NCI-H774 (cell line): ENCODE measurements at places on chromosomes 11 and 22.

DNA sequence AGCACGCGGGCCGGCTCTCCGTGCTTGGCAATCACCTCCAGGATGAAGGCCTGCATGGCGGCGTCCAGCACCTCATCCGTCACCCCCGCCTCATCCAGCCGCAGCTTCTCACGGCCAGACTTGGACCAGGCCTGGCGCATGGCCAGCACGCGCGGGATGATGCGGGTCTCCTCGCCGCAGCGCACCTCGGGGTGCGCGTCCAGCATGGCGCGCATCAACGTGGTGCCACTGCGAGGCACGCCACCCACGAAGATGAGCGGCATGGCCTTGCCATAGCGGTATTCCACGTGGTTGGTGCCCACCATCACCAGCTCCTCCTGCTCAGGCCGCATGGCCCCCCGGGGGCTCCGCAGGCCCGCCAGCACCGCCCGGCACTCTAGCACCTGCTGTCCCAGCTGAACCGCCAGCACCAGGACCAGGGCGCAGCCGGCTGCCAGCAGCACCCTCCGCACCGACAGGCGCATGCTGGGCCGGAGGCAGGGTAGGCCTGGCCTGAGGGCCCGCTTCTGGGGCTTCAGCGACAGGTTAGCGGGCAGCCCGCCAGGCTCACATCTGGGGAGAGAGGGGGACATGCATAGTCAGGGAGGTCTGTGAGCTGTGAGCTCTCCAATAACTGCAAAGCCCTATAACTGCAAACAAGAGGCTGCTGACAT is 29.0 kb upstream of the TFIP11 start:
- DNase-seq = no peak

DNA sequence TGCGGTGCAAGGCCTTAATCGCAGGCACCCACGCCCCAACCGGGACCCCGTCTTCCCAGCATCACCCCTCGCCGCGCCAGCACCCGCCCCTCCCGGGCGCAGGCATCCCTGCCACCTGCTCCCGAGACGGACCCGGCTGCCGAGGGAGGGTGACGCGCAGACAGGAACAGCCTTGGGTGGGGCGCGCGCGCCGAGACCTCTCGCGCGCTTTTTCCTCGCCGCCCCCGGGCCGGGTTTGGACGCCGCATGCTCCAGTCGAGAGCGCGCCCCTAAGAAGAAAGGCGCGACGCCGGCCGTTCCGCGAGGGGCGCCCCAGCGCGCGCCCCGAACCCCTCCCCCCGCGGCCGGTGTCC is 504 bp downstream of the CFL1 start:
- DNase-seq = no peak

DNA sequence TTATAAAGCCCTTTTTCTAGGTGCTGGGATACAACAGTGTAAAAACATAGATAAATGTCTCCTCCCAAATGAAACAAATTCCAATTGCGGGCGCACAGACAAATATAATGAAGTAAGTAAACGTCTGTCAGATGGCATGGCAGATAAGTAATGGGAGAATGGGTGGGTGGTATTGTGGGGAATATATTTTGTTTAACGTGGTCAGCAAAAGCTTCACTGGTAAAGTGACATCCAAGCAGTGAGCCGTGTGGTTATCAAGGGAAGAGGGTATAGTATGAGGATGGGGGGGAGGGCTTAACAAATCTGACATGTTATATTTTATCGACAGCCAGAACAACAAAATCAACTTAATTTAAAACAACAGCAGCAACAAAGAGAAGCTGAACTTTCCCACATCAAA is 1.2 kb downstream of the SVIP start:
- no peak for DNase-seq

DNA sequence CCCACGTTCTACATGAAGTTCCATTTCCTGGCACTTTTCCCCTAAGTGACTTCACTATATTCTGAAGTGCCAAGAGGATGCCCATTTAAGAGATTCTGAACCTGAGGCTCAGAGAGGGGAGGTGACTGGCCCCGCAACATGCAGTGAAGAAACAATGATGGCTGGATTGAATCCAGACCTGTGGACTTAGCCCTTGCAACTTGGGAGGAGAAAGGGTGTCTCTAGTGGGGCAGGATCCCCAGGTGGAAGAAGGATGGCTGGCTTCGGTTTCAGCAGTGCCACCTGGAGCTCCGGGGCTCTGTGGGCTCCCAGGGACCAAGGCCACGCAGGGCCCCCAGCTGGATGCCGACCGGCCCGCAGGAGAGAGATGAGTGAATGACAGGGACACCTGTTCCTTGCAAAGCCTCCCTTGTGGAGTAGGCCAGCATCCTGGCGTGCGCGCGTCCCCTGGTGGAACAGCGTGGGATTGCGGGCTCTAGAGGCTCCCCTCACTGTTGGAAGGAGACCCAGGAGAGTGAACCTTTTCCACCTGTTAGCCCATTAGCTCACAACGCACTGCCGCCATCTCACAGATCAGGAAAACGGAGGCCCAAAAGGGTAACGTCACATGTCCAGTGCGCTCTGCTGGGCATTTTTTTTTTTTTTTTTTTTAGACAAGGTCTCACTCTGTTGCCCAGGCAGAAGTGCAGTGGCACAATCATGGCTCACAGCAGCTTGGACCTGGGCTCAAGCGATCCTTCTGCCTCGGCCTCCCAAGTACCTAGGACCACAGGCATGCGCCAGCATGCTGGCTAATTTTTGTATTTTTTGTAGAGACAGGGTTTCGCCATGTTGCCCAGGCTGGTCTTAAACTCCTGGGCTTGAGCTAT is 104.7 kb downstream of the KIAA1671 start:
- peak; percentile 29 for DNase-seq

DNA sequence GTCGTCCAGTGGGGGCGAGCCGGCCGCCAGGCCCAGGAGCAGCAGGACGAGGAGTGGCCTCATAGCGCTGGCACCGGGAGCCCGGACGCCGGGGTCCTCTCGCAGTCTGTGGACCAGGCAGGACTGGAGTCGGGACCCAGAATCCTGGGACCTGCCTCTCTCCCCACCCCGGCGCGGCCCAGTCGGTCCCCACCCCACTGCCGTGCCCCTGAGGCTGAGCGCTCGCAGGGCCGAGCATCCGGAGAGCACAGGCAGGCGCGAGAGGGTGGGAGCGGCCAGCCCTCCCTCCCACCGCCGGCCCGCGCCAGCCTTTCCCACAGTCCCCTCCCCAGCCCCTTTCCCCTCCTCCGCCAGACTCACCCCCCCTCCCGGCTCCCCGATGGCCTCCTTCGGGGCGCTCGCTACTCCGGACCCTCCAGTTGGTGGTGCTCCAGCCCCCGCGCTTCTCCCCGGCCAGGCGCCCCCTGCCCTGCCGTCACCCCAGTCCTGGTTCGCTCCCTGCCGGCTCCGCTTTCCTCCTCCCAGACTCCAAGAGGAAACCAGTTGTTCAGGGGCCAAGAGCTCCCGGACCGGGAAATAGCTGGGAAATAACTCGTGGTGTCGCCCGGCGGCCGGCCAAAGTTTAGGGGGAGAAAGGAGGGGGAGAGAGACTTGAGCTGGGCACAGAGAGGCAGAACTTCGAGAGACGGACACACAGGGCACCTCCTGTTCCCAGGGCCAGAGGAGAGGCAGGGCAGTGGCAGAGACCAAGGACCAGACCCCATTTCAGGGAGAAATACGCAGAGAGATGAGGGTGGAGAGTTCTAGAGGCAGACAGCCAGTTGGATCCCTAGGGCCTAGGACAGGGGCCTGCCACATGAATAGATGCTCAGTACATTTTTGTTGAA is at the start of gene C1QTNF5:
C1QTNF5 (minus strand) TSS at position 549 of the 887 bp plus-strand sequence; CDS start at position 63, 486 bp downstream.
- no peak for DNase-seq

DNA sequence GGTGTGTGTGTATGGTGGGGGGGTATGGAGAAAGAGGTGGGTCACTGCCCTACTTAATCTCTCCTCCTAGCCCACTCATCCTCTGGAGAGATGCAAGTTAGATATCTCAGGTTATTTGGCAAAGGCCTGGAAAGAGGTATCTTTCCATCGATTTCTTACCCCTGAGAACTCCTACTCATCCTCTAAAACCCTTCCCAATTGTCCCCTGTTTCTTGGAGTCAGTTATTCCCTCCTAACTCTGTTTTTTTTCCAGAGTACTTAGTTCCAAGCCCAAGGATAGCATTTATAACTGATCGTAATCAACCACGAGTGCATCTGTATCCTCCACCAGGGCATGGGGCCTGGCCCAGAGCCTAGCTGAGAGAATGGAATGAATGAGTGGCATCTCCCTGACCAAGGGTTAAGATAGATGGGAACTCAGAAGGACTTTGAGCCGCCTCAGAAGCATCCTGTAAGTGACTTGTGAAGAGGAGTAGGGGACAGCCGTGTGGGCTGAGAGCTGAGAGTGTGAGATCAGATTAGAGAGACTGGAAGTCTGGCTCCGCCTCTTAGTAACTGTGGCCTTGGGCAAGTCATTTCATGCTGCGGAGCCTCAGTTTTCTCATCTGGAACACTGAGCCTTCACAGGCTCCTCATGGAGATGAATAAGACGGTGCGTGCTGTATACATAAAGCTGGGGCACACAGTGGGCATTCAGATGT is 16.2 kb downstream of the CD6 start:
- DNase-seq = no peak
